Activated CD8-positive, alpha-beta memory T cell treated with anti-CD3 and anti-CD28 coated beads for 48 hours (primary cell): ENCODE measurements at places on chromosomes 7 and 10.

DNA sequence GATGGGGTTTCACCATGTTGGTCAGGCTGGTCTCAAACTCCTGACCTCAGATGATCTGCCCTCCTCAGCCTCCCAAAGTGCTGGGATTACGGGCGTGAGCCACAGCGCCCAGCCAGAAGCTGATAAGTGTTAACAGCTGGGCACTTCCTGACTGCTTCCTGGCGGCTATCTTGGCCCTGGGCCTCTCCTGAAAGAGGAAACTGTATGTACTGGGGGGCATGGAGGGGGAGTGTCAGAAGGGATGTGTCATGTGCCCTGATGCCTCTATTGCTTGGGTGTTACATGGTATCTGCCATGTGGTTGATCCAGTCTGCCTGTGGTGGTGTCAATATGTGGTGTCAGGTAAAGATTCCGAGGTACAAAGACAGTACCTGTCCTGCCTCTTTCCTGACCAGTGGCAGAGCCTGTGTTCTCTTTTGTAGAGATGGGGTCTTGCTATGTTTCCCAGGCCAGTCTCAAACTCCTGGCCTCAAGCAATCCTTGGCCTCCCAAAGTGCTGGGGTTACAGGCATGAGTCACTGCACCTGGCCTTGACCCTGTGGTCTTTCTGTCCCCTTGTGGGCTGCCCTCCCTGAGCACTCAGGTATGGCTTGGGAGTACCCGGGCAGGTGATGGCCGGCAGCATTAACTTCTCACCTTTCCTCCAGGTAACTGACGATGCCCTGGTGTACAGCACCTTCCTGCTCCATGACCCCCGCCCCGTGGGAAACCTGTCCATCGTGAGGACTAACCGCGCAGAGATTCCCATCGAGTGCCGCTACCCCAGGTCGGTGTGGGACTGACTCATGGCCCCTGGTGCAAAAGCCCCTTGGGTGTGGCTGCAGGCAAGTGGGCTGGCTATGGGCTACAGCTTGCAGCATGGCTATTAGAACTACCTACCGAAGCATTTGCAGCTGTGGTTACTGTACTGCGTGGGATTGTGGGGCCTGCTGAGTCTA lies 4.4 kb downstream of the ZP3 start:
- no peak for DNase-seq

DNA sequence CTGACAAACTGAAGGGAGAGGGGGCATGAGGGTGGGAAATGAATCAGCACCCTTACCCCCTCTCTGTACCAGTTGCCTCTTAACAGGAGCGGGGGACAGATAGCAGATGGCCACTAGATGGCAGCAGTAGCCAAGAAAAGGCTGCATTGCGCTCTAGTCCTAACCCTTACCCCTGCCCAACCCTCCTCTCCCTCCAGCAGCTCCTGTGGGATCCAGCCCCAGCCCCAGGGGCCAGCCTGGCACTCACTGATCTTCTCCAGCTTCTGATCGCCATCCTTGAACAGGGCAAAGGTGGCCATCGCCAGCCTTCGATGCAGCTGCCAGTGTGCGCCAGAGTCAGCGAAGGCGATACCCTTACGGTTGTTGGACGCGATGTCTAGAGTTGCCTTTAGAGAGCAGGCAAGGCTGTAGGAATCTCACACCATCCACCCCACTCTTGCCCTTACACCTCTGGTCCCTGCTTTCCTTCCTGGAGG lies 2.2 kb downstream of the CYP17A1 start:
- peak; percentile 43 for DNase-seq

DNA sequence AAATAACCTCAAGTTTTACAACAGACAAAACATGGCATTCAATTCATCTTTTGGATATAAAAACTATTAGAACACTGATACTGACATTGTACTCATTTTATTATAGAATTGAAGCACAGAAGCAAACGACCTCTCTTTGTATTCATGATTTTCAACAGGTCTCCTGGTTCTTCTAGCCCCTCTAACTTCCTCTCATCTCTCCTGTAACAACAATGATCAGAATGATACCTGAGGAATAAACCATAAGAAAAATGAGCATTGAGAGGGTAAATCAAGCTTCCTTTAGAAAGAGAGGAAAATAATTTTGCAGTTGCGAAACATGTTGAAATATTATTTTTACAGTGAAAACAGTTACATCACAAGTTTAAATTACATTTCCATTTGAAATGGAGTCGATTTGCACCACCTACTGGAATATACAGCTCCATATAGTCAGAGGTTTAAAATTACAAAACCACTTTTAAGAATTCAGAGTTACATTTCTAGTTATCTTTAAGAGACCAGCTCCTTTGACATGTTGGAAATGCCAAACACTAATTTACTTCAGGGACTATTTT lies 17.5 kb upstream of the TEX36 start:
- no peak for DNase-seq

- DNase-seq = no peak
Observed at GRCh38 chr10:62735464-62736167, 68.9 kb upstream of the ADO start.

DNA sequence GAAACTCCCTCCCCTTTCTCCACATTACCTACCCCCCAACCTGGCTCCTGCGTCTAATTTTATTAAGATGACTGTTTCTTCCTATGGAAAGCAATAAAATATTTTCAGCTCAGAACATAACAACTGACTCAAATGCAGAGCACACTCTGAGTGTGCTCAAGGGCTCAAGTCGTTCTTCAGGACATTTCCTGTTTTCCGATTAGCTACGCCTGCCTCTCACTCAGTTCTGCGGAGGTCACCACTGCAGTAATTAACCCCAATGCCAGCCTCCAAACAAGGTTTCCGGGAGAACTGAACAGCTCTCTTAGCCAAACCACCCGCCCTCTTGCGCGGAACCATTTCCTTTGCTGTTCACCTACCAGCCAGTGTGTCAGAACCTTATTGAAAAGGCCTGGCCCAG lies 19.3 kb downstream of the MYOF start:
- DNase-seq = no peak

DNA sequence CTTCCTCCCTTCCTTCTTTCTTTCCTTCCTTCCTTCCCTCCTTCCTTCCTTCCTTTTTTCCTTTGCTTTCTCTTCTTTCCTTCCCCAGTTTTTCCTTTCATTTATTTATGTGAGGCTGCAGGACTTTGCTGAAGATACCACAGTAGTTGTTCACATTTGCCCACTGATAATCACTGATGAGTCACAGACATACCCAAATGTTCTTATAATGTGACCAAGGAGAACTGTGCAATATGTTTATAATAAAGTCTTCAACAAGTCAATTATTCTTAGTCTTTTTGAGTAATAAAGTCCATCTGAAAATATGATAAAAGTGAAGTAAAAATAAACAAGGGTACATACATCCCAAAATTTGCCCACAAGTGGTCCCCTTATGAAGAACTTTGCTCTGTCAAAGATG lies 159.7 kb downstream of the GNAI1 start:
- no peak for DNase-seq

DNA sequence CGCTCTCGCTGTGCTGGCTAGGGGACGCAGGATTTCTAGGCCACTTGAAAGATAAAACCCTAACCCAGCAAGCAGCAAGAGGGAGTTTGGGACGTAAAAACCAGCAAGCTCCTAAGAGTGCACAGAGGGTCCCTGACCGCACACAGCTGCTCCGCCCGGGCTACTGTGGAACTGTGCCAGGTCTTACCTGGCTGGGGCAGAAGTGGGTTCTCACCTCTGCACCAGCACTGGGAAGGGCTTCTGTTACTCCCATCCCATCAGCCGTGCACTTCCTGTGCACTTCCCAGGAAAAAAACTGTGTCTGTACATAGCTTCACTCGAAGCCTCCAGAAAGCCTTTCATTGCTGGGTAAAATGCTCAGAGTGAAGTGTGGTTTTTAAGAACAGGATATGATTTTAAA lies 45.9 kb upstream of the PTF1A start:
- no peak for DNase-seq

DNA sequence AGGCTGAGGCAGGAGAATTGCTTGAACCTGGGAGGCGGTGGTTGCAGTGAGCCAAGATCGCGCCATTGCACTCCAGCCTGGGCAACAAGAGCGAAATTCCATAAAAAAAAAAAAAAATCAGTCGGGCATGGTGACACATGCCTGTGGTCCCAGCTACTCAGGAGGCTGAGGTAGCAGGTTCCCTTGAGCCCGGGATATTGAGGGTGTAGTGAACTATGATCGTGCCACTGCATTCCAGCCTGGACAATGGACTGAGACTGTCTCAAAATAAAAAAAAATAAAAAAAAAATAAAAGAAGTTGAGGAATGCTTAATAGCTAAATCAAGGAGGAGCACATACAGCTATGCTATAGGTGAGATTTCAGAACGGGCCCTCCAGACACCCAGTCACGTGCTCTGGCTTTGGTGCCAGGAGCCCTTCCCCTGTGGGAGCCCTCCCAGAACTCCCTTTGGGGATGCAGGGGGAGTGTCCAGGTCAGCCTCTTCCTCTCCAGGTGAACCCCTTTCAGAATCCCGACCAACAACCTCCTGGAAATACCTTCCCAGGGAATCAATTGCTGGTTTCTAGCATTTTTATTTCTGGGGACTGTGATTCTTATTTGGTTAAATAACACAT lies 42.9 kb upstream of the CTBP2 start:
- no peak for DNase-seq

- DNase-seq = no peak
Observed at GRCh38 chr7:47622946-47623640, 41.2 kb upstream of the TNS3 start.

- no peak for DNase-seq
Observed at GRCh38 chr7:91041901-91042484, 222.2 kb upstream of the FZD1 start.

- DNase-seq = no peak
Observed at GRCh38 chr10:47225219-47225927, 74.6 kb upstream of the GDF10 start.

DNA sequence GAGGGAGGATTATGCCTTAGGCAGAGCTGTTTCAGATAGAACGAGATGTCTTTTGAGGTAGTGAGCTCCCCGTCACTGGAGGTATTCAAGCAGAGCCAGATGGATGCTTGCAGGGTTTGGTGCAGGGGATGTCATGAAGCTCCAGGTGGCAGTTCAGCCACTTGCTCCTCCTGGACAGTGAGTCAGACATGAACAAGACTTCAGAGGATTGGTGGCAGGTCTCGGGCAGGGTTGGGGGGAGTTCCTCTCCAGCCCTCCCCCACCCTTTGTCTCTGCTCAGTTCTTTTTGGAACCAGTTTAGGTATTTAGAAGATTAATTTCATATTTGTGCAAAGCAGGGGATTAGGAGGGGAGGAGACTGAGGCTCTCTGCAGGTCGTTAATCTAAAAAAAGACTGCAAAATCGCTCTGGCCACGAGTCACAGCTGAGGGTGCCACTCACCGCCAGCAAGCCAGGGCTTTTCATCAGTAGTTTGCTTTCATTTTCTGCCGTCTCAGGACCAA lies 21.5 kb upstream of the MYL10 start:
- no peak for DNase-seq

DNA sequence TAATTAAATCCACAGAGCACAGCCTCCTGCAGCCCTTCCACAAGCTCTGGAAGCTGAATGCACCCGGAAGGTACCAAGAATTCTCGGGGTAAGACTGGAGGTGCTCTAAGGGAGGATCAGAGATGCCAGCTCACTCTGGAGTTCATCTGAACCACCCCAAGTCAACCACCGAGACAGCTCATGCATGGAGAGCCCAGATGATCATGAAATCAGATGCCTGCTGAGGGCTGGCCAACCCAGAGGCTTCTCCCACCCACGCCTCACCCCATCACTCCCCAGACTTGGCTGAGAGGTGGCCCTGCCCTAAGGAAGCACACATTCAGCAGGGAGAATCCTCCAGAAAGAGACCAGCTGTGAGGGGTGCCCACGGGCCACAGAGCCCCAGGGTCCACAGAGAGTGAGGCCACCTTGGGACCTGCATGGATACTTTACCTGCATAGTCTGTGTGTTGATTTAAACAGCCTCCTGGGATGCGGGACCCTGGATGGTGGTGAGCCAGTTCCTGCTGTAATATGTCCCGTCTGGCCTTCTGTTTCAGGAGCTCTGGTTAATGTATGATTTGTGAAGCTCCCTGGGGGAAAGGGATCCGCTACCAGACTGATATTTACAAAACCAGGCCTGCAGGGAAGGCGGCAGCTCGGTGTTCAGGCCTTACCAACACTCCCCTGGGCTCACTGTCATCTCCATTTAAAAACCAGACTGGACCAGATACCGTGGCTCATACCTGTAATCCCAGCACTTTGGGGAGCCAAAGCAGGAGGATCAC lies 64.9 kb downstream of the INSIG1 start:
- DNase-seq = no peak

DNA sequence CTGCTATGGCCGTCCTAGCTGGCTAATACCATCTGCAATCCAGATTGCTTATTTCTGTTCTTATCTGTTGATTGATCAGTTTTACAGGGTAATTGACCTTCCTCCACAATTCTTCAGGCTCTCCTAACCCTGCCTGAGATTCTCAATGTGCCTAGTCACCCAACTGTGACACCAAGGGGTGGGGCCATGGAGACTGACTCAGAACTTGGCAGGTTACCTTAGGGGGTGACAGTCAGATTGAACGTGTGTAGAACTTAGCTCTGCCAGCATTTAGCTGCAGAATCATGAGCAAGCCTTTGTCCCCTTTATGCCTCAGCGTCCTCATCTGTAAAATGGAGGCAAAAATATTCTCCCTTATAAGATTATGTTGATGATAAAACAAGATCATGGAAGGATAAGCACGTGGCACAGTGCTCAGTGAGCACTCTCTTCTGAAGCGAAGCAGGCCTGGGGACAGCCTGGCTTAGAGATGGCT lies 19.1 kb upstream of the LEP start:
- no peak for DNase-seq

DNA sequence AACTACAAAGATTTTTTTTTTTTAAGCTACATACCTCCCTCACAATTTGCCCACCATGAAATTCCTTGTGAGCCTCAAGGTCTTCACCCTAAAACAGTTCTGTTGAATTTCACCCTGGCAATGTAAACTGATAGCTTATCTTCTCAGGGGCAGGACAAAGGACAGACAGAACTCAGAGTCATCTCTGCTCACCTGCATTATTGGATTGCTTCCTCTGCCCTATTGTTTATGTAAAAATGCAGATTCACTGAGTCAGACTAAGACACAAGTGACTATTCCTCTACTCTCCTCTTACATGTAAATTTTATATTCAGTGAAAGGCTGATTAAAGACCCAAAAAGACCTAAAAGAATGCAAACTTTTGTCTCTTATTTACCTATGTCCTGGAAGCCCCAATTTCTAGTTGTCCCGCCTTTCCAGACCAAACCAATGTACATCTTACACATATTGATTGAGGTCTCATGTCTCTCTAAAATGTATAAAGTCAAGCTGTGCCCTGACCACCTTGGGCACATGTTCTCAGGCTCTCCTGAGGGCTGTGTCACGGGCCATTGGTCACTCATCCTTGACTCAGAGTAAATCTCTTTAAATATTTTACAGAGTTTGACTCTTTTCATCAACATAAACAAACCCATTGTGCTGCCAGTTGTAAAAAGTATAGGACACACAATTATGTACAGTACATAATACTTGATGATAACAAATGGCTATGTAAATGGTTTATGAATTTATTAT lies 440.2 kb downstream of the HTR7 start:
- DNase-seq = no peak
